Activated CD4-positive, CD25-positive, alpha-beta regulatory T cell (primary cell): ENCODE measurements at places on chromosomes 2 and 18.

GRCh38 chr2:170991398-170992182 lies 62.5 kb downstream of the GORASP2 start:
- DNase-seq: no peak

- DNase-seq: no peak
Measured at GRCh38 chr2:205187731-205188130, 494.6 kb upstream of the NRP2 start.

DNA sequence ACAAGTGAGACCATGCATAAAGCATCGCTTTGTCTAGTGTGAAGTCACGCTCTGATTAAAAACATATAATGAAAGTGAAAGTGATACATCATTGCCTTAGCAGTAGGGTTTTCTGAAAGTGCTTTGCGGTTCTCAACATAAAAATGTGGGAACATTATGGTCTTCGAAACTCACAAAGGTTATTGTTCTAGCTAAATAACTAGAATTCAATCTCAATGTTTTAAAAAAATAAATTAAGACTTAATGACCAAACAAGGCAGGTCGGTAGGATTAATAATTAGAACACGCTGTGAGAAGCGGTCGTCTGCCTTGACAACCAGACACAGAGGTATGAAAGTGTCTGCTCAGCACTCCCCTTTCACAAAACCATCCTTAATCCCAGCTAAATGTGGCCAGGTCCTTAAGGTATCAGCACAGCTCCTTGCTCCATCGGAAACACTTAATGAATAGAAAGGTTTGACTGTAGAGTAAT lies 42.2 kb downstream of the KLHL14 start:
- no peak for DNase-seq

GRCh38 chr2:128727914-128728313 lies 409.2 kb upstream of the HS6ST1 start:
- no peak for DNase-seq

DNA sequence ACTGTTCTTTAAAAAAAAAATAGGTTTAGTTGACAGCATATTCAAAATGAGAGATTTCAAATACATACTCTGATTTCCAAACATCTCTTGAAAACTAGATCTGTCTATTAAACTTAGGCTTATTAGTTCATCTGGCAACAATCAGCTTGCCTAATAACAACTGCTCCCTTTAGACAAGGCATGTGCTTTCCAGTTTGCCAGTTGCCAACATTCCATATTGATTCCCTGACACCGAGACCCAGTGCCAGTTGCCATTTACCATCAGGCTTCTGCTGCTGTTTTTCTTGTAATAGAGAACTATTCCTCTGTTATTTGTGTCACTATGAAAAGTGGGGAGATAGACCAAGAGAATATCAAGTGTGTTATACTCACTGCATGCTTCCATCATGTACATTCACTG lies 256.0 kb downstream of the C1D start:
- no peak for DNase-seq

DNA sequence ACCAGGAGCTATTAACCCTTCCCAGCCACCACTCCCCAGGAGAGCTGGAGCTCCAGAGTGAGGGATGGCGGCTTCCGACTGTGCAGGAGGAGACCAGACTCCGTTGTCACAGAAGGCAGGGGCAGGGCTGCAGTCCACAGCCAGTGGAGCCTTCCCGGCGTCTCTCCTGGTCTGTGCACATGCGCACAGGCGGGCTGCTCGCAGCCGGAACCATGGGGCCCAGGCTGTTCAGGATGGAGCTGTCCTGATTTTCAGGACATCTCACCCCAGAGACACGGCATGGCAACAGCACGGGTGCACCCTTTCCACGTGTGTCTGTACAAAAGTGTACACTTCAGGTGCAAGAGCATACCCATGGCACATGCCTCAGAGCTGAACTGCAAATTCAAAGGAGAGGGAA lies 28.9 kb downstream of the EIPR1 start:
- DNase-seq: no peak

GRCh38 chr2:88218981-88219380 lies 48.8 kb downstream of the THNSL2 start:
- DNase-seq: no peak

GRCh38 chr18:73617981-73618380 lies 529.7 kb downstream of the FBXO15 start:
- no peak for DNase-seq

- DNase-seq: no peak
Measured at GRCh38 chr2:207151048-207151447, 14.7 kb downstream of the KLF7 start.

DNA sequence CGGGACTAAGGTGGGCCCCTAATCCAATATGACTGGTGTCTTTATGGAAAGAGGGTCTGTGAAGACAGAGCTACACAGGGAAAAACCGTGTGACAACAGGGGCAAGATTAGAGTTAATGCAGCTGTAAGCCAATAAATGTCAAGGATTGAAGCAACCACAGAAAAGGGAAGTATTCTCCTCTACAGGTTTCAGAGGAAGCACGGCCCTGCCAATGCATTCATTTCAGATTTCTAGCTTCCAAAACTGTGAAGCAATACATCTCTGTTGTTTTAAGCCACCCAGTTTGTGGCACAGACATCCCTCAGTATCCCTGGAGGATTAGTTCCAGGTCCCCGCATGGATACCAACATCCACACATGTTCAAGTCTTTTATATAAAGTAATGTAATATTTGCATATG lies 48.8 kb downstream of the SPP2 start:
- DNase-seq: no peak

GRCh38 chr2:203591642-203592041 lies 56.5 kb upstream of the RAPH1 start:
- no peak for DNase-seq

- no peak for DNase-seq
Measured at GRCh38 chr2:172248785-172249187, 146.1 kb upstream of the DLX2 start.

DNA sequence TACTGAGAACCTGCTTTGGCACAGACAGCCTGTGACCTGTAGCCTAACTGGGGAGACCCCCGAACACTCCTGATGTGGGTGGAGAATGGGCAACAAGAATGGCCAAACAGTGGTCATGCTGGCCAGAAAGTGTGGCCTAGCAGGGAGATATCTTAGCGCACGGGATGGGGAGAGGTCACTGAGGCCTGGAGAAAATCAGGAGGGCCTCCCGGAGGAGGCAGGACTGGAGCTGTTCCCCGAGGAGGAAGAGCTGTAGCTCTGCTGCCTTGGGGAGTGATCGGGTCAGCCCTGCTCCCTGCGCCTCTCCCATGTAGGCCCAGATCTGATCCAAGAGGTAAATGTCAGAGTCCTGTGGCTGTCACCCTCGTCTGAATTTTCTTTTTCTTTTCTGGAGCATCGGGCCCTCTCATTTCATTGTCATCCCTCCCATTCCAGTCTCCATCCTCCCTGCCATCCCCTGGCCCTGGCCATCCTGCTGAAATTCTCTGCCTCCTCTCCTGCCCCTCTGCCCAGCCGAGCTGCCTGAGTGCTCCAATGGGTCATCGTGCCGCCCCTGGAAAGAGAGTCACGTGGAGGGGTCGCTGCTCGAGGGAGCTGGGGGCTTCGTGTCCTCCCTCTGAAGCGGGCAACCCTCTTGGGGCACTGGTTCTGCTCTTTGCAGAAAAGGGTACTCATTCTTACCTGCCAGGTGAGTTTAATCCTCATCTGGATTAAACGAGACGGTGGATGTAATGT lies 242.9 kb downstream of the HAUS1 start:
- DNase-seq: no peak

DNA sequence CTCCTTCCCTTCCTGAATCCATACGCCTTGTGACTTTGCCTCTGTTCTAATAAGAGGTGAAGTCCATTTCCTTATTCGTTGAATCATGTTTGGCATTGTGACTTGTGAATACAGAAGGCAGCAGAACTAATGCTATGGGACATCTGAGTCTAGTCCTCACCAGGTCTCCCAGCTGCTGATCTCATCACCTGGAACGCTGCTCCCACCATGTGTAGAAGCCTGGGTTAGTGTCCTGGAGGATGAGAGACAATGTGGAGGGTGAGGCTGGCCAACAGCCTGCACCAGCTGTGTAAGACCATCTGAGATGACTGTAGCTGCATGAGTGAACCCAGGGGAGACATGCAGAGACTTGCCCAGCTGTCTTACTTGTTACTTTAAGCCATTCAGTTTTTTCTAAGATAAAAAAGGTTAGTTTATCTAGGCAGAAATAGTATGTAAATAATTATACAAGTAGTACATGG lies 3.5 kb upstream of the HAAO start:
- DNase-seq: no peak
